ENCODE measurements at places on chromosomes 5 and 9. TPM values are rescaled to one million over a fixed set of nuclear protein-coding genes. Genes with fewer than 3 reads are reported as not detected.

MCTP1 gene
- 0.02 TPM for total RNA-seq

NTNG2 gene
- 0.49 TPM for total RNA-seq

TGFBR1 gene
- 28.9 TPM for total RNA-seq

DRD1 gene
- 0.57 TPM for total RNA-seq

CD14 gene
- total RNA-seq, result not detected

ADGRV1 gene
- 0.47 TPM for total RNA-seq

ITGA1 gene
- 36.6 TPM for total RNA-seq

TMC1 gene
- not detected for total RNA-seq

BHMT2 gene
- total RNA-seq, result not detected

NRARP gene
- not detected for total RNA-seq

PAM gene
- total RNA-seq, result 360 TPM

NRG2 gene
- total RNA-seq, result 1.9 TPM

TNFSF8 gene
- not detected for total RNA-seq

SOHLH1 gene
- total RNA-seq, result not detected

SPINK5 gene
- not detected for total RNA-seq

ZNF454 gene
- 0.54 TPM for total RNA-seq

ANKRD55 gene
- not detected for total RNA-seq

PNPLA7 gene
- total RNA-seq, result 0.27 TPM

ZNF367 gene
- total RNA-seq, result 18.5 TPM

GFPT2 gene
- total RNA-seq, result 1.9 TPM

GGTA1 gene
- not detected for total RNA-seq

TTC1 gene
- 76.1 TPM for total RNA-seq

SOX30 gene
- total RNA-seq, result 0.22 TPM

TAF11L13 gene
- total RNA-seq, result not detected

IL11RA gene
- 13.8 TPM for total RNA-seq

PRR7 gene
- total RNA-seq, result 44.4 TPM

TIMD4 gene
- not detected for total RNA-seq

GPR150 gene
- 0.34 TPM for total RNA-seq

PCDHGB6 gene
- not detected for total RNA-seq

GPX8 gene
- total RNA-seq, result 155 TPM

PCSK1 gene
- total RNA-seq, result 1.5 TPM

LAMC3 gene
- not detected for total RNA-seq

MEGF10 gene
- 0.71 TPM for total RNA-seq

ZFP37 gene
- total RNA-seq, result 3.1 TPM

CAVIN4 gene
- total RNA-seq, result 0.37 TPM

PCDHA11 gene
- 0.27 TPM for total RNA-seq

FOXD4 gene
- total RNA-seq, result 0.05 TPM

TRIM36 gene
- 3.6 TPM for total RNA-seq

NR2F1-AS1 gene
- total RNA-seq, result 25.2 TPM

DDX4 gene
- not detected for total RNA-seq

LCN12 gene
- total RNA-seq, result 1.2 TPM

IFNB1 gene
- total RNA-seq, result 0.52 TPM

EXOC3 gene
- total RNA-seq, result 36.7 TPM

RNF208 gene
- total RNA-seq, result not detected

TTLL11 gene
- 3.9 TPM for total RNA-seq

PHF24 gene
- not detected for total RNA-seq

PROP1 gene
- not detected for total RNA-seq
